Osteoblast (primary cell): ENCODE measurements at places on chromosomes 4 and X.

- DNase-seq: peak; percentile 93
Measured at GRCh38 chr4:139988863-139989765, 164.9 kb downstream of the MAML3 start.

GRCh38 chrX:103681443-103681842, 5.1 kb downstream of the MORF4L2 start:
- DNase-seq: no peak

DNA sequence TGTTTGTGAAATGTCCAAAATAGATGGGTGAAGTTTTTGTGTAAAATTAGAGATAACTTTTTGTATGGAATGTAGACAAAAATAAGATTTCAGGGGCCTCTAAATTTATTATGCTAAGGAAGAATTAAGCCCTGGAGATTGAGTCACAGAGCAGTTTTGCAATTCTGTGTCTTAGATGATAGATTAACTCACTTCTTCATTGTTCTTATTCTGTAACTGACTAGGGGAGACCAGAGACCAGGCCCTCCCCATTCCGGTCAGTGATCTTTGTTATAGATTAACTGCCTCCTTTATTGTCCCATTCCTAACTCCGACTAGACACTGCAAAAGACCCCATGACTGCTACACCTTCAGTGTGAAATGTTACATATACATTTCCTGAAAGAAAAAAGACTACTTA, 238.4 kb upstream of the TAPT1 start:
- no peak for DNase-seq

DNA sequence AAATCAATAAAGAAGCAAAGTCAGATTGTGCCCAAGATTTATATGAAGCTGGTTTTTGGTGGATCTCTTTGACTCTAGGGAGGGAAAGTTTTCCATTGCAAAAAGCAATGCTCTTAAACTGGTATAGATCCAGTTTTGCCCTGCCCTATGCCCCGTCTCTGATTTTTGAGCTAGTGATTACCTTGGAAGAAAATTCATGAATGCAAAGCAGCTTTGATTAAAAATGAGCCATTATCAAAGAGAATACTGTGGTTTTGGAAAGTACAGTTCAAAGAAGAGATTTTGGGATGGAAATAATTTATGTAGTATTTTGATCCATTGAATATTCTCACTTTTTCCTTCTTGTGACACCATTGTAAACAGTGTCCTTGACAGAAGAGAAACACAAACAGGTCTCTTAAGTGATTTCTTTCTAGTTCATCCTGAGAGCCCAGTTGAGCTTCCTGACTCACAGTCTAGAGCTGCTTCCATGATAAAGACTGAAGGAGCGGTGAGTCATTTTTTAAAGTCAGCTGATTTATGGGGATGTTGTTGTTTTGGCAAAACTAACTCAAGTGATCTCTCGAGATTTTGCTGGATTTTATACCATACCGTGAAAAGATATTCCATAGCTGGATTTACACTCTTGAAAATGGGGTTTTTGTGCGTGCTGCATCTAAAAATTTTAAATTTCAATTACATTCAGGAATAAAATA, 76.7 kb downstream of the AFF1 start:
- DNase-seq: peak; percentile 94
